ENCODE measurements at places on chromosomes 1 and 21.
A peak's percentile ranks its signal among the peaks of the same experiment; 100 is the strongest.

- no peak for DNase-seq
Observed at GRCh38 chr1:223221686-223222085, 78.6 kb upstream of the TLR5 start.

- DNase-seq, result peak; percentile 92
Observed at GRCh38 chr1:18951818-18952391, 4.6 kb downstream of the IFFO2 start.

GRCh38 chr1:209989525-209989924 lies 51.5 kb downstream of the SYT14 start:
- no peak for DNase-seq

DNA sequence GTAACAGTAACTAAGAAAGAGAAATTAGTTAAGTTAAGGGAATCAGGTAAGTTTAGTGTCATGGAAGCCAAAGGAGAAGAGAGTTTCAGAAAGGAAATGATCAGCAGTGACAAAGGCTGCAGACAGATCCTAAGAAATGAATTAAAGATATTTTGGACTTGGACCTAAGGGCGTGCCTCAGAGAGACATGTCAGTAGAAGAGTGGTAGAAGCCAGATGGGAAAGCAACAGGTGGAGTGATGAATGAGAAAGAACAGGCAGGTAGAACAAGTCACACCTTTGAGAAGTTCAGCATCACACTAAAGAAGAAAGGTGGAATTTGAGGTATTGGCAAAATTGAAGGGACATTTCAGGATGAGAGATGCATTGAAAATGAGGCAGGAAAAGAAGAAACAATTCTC lies 1.4 kb upstream of the C4BPA start:
- DNase-seq, result no peak

DNA sequence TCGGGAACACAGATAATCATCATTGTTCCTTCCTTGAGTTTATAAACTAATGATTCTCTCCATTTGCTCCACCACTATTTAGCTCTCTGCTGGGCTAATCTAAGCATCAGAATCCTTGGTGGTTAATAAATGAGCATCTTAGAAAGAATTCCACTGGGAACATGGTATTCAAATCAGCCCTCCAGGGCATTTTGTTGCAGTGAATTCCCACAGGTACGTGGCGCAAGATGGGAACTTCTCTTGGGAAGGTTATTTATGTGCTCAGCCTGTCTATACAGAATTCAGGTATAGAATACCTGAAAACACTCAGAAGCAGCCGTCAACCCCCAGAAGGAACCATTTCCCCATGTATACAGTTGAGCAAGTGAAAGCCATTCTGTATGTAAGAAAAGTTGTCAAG lies 131.5 kb downstream of the NTNG1 start:
- no peak for DNase-seq

GRCh38 chr1:230408971-230409370 lies 17.2 kb downstream of the PGBD5 start:
- DNase-seq, result no peak

GRCh38 chr1:173193639-173194038 lies 13.5 kb downstream of the TNFSF4 start:
- no peak for DNase-seq

DNA sequence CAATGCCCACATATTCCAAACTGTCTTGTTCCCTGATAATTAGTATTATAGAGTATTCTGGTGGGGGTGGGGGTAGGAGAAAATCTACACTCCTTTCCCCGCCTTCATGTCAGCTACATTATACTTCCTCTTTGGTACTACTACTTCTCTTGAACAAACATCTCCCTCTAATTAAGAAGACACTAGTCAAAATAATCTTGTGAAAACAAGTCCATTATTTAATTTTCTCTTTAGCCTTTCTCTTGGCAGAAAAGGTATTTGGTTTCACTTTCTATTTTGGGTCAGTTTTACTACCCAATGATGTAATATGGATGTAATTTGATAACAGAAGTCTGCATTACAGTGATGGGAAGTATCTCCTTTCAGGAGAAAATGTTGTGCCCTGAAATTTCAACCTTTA lies 22.5 kb downstream of the NTMT2 start:
- no peak for DNase-seq

DNA sequence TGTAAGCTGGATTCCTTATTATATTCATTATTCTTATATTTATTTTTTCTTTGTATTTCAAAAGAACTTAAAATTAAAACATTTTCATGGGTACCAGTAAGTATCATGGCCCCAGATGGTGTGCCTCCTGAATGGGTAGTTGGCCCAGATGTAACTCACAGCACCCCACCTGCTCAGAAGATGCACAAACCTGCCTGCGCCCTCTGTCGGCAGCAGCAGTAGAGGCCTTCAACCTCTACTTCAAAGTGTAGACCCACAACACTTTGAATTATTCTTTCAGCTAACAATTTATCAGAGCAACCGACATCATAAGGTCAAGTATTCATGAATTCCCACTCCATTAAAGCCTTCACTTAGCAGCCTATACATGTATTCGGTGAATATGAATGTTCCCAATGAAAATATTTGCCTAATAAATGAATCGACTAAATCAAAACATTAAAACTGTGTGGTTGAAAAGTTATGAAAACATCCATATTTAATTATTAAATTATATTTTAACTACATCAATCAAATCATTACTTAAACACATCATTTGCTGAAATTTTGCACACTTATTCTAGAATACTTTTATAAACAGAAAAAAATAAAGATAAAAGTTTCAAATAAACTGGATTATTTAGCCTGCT lies 25.4 kb downstream of the PIGM start:
- DNase-seq, result peak; percentile 60

DNA sequence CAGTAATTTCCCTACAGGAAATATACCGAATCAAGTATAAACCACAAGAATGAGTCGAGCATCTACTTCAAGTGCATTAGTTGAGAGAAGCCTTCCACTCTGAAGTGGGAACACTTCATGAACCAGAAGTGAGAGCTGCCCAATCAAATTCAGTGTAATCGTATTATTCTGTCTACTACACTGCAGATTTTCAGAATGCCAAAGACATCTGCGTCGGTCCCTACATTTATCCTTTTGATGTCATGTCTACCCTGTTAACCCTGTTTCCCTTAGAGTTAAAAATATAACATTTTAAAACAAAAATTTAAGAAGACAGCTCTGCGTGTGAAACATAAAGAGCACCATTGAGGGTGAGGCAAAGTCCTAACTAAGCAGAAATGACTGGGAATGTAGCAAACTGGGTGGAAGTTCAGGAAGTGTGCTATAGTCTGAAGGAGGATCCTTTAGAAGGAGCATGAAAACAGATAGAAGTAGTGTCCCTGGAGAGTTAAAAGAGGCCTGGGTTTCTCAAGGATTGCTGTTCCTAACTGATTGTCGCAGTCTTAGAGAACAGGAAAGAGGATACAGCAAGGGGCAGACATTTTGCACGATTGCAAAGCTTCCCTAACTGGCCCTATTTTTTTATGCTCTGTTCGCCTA lies 291.2 kb downstream of the PTPRC start:
- peak; percentile 24 for DNase-seq

DNA sequence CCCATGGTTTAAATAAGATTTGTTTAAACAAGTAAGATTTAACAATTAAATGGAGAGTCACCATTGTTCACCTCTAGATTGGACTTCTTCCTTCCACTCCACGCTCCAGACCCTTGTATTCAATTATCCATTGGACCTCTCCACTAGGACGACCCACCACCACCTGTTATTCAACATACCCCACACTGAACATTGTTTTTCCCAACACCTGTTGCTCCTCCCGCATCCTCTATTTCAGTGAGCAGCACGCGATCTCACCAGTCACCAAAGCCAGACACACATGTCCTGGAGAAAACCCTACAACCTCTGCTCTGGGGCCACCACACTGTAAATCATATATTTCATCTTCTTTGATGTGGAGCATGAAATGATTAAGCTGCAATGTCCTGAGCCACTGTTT lies 28.6 kb downstream of the ATP8B2 start:
- no peak for DNase-seq

GRCh38 chr21:46634966-46635323 lies 529 bp upstream of the PRMT2 start:
- no peak for DNase-seq

DNA sequence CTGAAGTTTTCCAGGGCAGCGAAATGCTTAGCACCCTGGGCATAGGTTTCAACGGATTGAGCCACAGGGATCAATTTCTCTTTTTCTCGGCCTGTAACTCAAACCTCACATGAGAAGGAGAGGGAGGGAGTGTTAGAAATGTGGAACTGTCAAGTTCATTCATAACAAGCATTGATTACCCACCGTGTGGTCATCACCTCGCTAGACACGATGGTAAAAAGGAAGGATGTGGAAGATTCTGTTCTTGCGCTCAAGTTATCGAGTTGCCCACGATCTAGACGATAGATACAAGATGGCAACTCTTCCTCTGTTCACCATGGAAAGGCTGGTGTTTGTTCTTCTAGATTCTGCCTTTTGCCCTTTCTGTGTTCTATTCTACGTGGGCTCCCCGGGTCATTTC lies 4.0 kb upstream of the RCAN3 start:
- DNase-seq, result no peak

GRCh38 chr1:10400013-10400412 lies 1.1 kb downstream of the PGD start:
- DNase-seq, result no peak

DNA sequence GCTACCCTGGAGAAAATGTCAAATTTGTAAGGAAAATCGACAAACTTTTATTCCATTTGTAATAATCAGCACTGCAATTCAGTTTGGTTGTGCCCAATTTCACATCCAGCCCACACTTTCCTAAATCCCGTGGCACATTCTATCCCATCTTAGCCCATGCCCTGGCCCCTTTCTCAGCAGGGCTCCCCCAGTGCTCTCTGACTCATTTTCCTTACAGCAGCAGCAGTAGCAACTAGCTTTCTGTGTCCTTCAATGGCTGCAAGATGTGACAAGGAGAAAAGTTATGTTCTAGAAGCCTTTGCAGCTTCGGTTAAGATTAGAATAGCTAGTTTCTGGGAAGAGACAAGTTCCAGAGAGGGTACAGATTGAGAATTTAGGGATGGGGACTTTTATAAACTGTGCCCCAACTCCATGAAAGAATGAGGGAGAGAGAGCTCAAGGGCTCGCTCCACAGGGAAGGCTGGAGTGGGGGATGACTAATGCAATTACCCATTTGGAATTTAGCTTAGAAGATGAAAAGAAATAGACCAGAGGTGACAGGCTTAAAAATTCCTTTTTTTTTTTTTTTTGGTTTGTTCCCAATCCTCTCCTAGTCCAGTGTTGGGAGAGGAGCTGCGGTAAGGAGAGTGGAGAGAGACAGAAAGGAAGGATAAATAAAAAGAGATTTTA lies 47.0 kb upstream of the POU2F1 start:
- no peak for DNase-seq

- DNase-seq, result no peak
Observed at GRCh38 chr1:195328102-195328501, 1280.1 kb downstream of the KCNT2 start.

- DNase-seq, result no peak
Observed at GRCh38 chr1:48841461-48841860, 64.8 kb upstream of the BEND5 start.

DNA sequence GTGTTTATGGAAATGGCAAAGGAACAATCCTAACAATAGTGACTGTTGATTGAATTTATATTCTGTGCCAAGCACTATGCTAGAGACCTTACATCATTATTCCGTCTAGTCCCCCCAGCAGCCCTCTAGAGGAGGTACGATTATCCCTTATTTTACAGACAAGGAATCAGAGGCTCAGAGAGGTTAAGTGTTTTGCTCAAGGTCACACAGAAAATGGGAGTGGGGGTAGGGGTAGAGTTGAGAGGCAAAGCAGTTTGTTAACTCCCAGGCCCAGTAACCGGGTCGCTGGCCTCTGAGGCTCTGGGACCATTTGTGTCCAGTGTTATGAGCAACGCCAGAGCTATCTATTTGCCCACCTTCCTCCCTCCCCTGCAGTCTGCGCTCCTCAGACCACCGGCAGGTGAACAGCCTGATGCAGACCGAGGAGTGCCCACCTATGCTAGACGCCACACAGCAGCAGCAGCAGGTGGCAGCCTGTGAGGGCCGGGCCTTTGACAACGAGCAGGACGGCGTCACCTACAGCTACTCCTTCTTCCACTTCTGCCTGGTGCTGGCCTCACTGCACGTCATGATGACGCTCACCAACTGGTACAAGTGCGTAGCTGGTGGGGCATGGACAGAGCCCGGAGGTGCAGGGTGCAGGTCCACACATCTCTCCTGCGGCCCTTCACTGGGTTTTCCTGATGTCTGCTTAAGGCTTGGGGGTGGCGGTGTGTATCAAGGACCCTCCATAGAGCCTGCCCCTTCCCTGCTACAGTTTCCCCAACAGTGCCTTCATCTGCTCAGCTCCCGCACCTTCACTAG lies 19.8 kb downstream of the SERINC2 start:
- DNase-seq, result no peak

DNA sequence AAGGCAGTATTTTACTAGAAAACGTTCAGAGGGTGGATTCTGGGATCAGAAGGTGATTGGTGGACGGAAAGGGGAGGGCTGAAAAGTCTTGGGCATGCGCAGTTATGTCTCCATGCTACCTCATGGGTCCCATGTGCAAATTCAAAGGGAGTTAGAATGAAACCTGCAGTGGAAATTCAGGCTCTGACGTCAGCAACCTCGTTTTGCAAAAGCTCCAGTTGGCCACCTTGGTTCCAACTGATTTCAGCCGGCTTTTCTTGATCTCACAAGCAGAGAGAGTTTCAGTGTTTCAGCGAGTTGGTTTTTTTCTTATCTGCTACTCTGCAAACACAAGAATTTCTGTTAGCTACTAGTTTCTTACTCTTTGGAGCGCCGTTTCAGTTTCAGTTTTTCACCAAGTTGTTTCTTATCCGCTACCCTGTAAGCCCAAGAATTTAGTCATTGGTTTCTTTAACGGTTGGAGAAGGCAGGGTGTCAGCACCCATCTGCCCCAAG lies 69.8 kb upstream of the PGBD5 start:
- peak; percentile 3 for DNase-seq

GRCh38 chr1:201565024-201565730 lies 26.2 kb downstream of the NAV1 start:
- DNase-seq, result no peak

DNA sequence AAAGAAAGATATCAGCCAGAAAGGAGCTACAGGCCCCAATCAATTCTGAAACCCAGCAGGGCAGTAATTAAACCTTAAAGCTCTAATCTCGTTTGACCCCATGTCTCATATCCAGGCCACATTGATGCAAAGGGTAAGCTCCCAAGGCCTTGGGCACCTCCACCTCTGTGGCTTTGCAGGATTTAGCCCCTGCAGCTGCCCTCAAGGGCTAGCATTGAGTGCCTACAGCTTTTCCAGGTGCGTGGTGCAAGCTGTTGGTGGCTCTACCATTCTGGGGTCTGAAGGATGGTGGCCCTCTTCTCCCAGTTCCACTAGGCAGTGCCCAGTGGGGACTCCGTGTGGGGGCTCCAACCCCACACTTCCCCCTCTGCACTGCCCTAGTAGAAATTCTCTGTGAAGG lies 429.9 kb downstream of the NPHP4 start:
- DNase-seq, result no peak

DNA sequence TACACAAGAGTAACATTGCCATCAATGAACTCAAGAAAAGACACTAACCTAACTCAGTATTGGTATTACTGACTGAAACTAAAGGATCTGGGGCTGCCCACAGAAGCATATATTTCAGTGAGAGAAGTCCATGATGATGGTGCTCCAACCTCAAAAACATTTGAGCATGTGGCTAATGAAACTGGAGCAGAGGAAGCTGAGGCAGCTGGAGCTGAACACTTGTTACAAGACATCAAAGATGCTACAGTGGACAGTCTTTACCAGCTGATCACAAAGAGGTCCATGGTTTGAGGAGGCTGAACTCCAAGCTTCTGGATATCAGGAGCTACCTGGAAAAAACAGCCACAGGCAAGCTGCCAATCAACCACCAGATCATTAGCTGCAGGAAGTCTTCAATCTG lies 42.2 kb upstream of the TTC39A start:
- DNase-seq, result no peak

GRCh38 chr1:98897479-98897878 lies 107.2 kb downstream of the PLPPR5 start:
- DNase-seq, result no peak

All from CD4-positive, alpha-beta memory T cell (primary cell).